PC-3 (cell line): ENCODE measurements at places on chromosomes 7 and 10.
A peak's percentile ranks its signal among the peaks of the same experiment; 100 is the strongest.

GRCh38 chr7:3238525-3239210 lies 62.4 kb upstream of the SDK1 start:
- peak; percentile 30 for DNase-seq

DNA sequence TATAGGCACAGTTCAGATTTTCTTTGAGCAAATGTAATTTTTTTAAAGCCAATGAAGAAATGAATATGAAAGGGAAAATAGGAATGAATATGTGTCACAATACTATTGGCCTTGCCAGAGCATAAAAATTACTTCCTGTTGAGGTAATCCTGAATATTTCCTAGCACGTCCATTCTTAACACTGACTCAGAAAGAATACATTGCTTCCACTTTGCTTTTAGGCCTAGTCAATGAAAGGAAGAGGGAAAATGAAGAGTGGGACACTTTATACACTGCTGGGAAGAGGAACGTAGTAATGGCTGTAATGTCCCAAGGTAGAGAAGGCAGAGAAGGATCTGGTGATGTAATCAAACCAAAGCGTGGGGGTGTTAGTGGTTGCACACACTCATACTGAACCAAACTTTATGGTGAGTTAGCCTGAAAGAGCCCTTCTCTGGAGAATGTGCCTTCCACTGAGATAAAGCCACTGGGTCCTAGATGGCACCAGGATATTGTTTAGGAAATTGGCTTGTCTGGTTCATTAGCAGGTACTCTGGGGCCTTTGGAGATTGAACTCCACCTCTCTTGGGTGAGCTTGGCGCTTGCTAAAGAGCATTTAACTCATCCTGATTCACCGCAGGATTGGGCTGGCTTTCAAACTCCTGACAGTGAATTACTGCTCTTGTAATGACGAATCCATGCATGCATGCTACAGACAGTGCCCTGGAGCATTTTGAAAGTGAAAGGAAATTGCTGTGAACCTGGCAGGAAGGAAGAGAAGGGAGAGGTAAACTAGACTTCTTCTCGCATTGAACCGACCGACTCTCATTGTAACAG lies 254.9 kb downstream of the KIAA1217 start:
- DNase-seq: peak; percentile 96

- DNase-seq: peak; percentile 43
These were observed 323.3 kb downstream of the CRPPA start for GRCh38 chr7:16098058-16098457.

GRCh38 chr10:93124580-93125318 lies 51.1 kb downstream of the CYP26A1 start:
- DNase-seq: no peak

DNA sequence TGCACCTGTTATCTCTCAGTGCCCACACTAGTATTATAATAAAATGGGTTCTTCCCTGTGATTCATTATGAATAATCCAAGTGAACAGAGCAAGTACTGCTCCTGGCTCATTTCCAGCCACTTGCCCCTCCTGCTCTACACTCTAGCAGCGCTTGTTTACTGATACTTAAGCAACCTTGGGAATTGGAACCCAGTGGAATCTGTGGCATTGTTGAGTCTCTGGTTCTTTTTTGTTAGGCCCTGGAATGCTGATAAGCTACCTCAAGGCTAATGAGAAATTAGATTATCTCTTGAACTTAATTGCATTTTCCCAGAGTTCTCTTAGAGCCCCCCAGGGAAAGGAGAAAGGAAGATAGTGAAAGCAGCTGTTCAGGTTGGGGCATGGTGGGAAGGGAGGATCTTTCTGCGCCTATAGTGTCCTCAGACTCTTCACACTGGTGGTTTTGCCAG lies 34.0 kb downstream of the PRKAR2B start:
- peak; percentile 83 for DNase-seq

DNA sequence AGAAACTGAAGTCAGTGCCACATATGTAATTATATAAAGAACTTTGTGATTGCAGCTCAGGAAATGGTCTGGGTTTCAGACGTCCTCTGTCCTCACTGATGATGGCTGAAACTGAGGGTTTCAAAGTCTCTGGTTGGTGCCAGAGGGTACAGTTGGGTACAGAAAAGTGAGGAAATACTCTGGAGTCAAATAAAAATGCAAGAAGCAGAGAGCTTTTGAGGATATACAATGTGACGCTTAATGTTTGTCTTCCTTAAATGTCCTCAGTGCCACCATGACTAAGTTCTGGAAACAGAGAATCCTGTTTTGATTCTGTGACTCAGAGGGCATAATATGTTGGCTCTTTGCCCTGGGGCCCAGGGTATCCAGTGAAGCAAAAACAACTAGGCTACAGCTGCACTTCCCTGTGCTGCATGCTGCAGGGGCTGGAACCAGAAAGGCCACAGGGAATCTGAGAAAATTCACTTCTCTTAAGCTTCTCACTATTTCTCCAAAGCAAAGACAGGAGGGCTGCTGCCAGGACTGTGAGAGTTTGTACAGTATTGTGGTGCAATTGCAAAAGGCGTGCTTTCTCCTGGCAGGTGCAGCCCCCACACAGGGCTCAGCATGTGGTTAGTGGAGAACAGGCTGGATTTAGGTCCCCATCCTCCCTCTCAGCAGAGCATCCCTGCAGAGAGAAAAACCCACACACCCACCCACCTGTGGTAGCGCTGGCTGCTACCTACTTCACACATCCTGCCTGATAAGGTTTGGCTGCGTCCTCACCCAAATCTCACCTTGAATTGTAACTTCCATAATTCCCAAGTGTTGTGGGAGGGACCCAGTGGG lies 169.5 kb upstream of the SVIL start:
- peak; percentile 97 for DNase-seq

- DNase-seq: no peak
These were observed 44.4 kb downstream of the JAKMIP3 start for GRCh38 chr10:132110111-132110521.

GRCh38 chr7:69430384-69431021 lies 167.8 kb upstream of the AUTS2 start:
- no peak for DNase-seq

DNA sequence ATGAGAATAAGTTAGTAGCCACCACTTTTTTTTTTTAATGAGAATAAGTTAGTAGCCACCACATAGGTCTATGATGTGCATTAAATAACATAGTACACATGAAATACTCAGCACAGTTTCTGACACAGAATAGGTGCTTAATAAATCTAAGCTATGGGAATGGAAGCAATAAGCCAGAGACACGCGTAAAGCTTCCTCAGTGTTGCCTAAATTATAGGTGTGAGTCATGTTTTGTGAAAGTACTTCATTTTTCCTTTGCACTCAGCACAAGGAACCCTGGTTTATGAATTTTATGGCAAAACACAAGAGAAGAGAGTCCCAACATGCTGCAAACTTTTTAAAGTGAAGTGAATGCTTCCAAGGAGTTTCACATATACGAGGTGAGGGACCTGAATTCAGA lies 267.4 kb downstream of the RNLS start:
- DNase-seq: no peak

GRCh38 chr10:1217661-1218060 lies 161.5 kb downstream of the WDR37 start:
- no peak for DNase-seq

- DNase-seq: no peak
These were observed 91.6 kb upstream of the CCDC6 start for GRCh38 chr10:59997827-59998525.

DNA sequence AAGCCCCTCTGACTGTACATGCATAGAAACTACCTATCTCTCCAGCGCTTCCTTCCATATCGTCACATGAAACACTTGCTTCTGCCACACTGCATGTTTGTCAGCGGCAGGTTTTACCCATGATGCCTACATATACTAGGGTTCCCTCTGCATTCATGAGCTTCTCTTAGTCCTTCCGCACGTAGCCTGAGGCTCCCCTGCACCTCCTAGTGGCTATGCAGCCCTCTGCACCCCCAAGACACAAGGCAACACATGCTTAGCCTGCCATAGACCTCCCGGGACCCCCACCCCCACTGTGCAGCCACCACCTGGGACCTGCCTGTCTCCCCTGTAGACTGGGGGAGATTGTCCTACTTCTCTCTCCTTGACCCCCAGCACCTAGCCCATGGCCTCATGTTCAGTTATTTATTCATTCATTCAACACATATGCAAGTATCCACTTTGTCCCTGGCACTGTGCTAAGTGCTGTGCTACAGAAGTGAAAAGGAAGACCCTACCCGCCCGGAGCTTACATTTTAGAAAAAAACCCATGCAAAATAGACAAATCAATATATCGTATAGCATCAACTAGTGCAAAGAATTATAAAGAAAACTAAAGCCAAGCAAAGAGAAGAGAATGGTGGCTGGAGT lies 23.5 kb downstream of the TMEM273 start:
- DNase-seq: peak; percentile 60

GRCh38 chr7:16933296-16934279 lies 51.8 kb upstream of the AGR3 start:
- DNase-seq: no peak

DNA sequence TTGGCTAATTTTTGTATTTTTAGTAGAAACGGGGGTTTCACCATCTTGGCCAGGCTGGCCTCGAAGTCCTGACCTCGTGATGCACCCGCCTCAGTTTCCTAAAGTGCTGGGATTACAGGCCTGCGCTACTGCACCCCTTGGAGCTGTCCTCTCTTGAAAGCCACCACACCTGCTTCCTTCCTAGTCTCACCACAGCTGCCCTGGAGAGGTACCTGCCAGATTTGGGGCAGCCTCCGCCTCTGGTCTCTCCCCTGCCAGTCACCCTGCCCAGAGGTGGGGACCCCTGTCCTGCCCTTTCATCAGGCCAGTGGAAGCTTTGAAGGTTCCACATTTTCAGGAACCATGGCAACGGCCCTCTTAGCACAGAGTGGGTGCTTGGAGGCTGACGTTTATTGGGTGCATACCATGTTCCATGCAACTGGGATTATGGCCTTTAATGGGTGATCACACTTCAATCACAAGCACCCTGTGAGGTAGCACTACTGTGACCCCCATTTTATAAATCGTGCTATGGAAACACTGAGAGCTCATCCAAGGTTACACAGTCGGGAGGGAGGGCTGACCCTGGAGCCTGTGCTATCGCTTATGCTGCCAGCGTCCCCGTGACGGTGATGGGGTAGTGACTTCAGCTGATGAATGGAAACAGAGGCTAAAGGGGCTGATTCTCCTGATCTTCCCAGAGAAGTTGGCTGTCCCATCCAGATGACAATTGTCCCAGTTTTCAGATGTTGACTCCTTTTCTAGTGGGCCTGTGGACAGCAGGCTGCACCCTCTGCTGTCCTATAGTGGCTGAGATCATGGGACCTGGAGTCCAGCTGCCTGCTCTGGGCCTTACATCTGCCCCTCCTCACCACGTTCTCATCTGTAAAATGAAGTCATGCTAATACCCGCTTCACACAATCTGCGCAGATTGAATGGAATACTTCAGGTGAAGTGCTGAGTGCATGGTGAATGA lies 11.5 kb upstream of the FGFR2 start:
- DNase-seq: no peak

GRCh38 chr7:34575006-34575405 lies 83.0 kb upstream of the NPSR1 start:
- no peak for DNase-seq

GRCh38 chr10:120349069-120349468 lies 108.0 kb upstream of the PLPP4 start:
- DNase-seq: no peak

- no peak for DNase-seq
These were observed 4.0 kb downstream of the PDGFA start for GRCh38 chr7:515628-516027.

DNA sequence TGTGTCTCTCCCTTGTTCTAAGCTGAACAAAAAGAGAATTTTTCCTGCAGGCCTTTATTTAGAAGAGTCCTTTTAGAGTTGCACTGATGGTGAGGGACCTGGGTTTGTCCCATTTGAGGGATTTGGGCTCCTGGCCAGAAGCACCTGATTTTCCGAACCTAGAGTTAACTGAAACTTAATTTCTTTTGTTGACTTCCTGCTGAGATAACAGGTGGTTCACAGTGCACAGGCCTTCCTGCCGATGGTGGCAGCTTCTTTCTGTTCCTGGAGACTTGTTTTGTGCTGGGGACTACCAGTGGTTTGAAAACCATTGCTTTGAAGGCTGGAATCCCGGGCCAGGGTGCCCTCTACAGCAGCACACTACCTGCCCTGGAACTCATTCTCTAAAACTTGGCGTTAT lies 99.2 kb downstream of the SUGCT start:
- no peak for DNase-seq

GRCh38 chr10:70747192-70747965 lies 37.8 kb downstream of the TBATA start:
- DNase-seq: no peak

- no peak for DNase-seq
These were observed 30.1 kb downstream of the DENND11 start for GRCh38 chr7:141671705-141672496.

DNA sequence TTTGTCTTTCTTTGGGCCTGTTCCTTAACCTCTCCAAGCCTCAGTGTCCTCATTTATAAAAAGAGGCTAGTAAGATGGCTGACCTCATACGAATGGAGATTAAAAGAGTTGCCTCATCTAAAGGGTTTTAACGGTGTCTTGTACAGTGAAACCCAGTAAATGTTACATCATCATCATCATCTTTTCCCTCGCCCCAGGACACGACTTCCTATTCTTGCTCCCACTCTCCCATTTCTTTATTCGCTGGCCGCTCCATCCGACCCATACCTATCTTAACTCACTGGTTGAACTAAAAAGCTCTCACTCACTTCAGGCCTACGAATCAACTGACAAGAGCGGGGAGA lies 554 bp downstream of the FRA10AC1 start:
- DNase-seq: peak; percentile 4

DNA sequence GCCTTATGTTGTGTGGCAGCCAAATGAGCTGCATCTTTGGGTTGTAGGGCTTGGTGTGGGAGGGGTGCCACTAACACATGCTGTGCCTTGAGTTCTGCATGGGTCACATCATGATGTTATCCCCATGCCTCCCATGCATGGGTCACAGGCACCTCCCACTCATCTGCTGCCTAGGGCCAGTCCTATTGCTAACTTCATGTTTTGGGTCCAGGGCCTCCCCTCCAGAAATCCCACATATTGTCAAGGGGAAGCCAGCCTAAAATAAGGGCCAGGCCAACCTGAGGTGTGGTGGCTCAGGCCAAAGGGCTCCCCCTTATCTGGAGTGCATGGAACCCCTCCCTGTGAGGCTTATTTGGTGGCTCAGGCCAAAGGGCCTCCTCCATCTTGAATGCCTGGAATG lies 299.0 kb downstream of the RPS24 start:
- no peak for DNase-seq

DNA sequence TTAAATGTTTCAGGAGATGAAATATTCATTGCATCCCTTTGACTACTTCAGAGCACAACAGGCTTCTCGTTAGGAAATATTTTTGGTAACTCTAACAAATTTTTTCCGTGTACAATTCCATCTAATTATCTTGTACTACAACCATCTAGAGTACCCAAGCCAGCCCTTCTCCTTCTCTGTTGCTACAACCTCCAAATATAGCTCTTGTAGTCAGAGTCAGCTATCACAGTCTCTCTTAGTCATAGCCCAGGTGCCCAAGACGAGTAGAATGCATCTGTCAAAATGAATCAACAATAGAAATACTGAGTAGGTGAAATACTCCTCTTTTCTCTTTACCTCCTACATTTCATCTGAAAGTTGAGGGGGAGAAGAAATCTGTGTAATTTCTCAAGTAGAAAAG lies 74.0 kb downstream of the INHBA start:
- peak; percentile 15 for DNase-seq
